ENCODE measurements at places on chromosomes 11 and 22. TPM values are rescaled to one million over a fixed set of nuclear protein-coding genes. Genes with fewer than 3 reads are reported as not detected.

PLAAT3 gene
- 19.8 TPM for total RNA-seq

MS4A7 gene
- 5.2 TPM for total RNA-seq

RFPL2 gene
- not detected for total RNA-seq

PAMR1 gene
- total RNA-seq = 37.1 TPM

AIFM3 gene
- under 0.01 TPM for total RNA-seq

CHEK2 gene
- total RNA-seq = 12.5 TPM

IGLL1 gene
- not detected for total RNA-seq

CRYAB gene
- total RNA-seq = 37.6 TPM

GVQW3 gene
- total RNA-seq = 5.7 TPM

FOXR1 gene
- not detected for total RNA-seq

KCNK7 gene
- not detected for total RNA-seq

MMP11 gene
- 6.3 TPM for total RNA-seq

DERL3 gene
- 1.0 TPM for total RNA-seq

SYCE3 gene
- not detected for total RNA-seq

USH1C gene
- total RNA-seq = not detected

OR5P2 gene
- not detected for total RNA-seq

CSKMT gene
- total RNA-seq = 4.7 TPM

GSTT4 gene
- total RNA-seq = not detected

OR4S1 gene
- total RNA-seq = not detected

OR56A1 gene
- total RNA-seq = under 0.01 TPM

ABCC8 gene
- total RNA-seq = 3.7 TPM

CAVIN3 gene
- 28.2 TPM for total RNA-seq

UBQLNL gene
- total RNA-seq = under 0.01 TPM

UBASH3B gene
- 4.2 TPM for total RNA-seq

NECTIN1 gene
- total RNA-seq = 4.2 TPM

TPH1 gene
- under 0.01 TPM for total RNA-seq

BTG4 gene
- not detected for total RNA-seq

DDX25 gene
- under 0.01 TPM for total RNA-seq

ACTN3 gene
- total RNA-seq = 156 TPM

PCNX3 gene
- total RNA-seq = 4.7 TPM

APOL3 gene
- total RNA-seq = 13.6 TPM

CHRM1 gene
- total RNA-seq = not detected

TYR gene
- not detected for total RNA-seq

MYRF gene
- total RNA-seq = not detected

ARAP1 gene
- total RNA-seq = 98.6 TPM

PLAAT4 gene
- 6.3 TPM for total RNA-seq

Measured in skeletal muscle tissue (tissue), 5 donors.